ENCODE measurements at places on chromosomes 16 and 17.

- DNase-seq: no peak
Observed at GRCh38 chr17:38395090-38395489, 33.2 kb upstream of the ARHGAP23 start.

DNA sequence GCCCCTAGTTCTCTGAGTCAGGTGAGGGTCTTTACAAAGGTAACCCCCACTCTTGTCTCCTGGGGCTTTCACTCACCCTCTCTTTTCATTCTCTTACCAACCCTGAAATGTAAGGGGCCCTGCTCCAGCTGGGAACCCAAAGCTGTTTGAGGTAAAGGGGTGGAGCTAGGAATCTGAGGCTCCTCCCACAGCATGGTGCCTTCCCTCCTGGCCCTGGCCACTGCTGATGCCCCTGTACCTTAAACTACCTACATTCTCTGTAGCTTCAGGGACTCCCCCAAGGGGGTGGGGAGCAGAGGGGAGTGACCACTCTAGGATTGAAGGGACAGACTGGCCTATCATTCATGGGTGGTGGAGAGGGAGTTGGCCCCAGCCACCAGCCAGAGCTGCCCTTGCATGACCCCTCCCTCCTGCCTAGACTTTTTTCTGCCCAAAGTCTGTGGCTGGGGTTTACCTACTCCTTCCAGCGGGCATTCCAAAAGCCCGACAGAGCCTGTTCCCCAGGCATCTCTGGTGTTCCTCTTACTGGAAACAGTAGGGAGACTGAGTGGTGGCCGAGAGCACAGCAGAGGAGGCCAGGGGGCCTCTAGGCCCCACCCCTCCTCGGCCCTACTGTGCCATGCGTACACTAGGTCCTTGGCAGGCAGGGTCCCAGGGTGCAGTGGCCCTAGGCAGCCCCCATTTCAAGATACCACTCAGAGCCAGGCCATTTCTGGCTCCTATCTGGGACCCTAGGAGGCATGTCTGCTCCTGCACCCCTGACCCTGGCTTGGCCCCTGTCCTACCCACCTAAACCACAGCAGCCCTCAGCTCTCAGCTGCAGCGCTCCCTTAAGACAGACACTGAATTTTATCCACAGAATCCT is 9.5 kb downstream of the DOK4 start:
- DNase-seq: no peak

- DNase-seq: no peak
Observed at GRCh38 chr16:20383106-20384029, 21.2 kb downstream of the PDILT start.

- no peak for DNase-seq
Observed at GRCh38 chr17:43694081-43694870, 32.6 kb upstream of the MEOX1 start.

DNA sequence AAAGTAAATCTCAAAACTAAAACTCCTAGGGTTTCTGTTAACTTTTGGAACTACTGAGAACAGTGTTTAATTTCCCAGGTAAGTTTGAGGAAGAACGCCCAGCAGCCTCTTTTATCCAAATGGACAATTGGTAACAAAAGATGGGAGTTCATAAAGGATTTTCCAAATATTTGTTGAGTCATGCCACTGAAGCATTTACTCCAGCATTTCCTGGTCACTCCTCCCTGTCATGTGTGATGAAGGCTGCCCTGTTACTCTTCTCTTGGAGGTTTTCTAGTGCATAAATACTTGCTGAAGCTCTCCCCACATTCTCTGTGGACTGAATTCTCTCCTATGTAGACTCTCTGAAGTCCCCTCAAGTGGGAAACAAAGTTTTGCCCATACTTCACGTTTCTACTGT is 16.5 kb downstream of the ZNF75A start:
- DNase-seq: no peak

DNA sequence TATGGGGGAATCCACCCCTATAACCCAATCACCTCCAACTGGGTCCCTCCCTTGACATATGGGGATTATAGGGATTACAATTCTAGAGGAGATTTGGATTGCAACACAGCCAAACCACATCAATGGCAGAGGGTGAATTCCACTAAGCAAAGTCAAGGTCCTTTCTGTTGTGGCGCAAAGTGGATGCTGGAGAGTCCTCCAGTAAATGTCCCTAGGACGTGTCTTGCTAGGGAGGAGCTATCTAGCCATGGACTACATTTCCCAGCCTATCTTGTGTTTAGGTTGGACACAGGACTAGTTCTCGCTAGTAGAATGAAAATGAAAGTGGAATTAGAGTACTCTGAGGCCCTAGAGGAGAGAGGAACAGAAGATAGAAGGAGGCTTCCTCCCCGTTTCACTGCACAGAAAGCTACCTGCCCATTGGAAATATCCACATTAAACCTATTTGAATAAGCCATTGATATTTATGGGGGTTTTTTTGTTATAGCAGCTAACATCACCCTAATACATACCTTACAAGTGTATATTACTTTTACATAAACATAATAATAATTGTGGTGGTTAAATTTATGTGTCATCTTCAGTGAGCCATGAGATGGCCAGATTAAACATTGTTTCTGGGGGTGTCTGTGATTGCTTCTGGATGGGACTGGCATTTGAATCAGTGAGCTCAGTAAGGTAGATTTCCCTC is 56.7 kb upstream of the ERCC4 start:
- DNase-seq: no peak

DNA sequence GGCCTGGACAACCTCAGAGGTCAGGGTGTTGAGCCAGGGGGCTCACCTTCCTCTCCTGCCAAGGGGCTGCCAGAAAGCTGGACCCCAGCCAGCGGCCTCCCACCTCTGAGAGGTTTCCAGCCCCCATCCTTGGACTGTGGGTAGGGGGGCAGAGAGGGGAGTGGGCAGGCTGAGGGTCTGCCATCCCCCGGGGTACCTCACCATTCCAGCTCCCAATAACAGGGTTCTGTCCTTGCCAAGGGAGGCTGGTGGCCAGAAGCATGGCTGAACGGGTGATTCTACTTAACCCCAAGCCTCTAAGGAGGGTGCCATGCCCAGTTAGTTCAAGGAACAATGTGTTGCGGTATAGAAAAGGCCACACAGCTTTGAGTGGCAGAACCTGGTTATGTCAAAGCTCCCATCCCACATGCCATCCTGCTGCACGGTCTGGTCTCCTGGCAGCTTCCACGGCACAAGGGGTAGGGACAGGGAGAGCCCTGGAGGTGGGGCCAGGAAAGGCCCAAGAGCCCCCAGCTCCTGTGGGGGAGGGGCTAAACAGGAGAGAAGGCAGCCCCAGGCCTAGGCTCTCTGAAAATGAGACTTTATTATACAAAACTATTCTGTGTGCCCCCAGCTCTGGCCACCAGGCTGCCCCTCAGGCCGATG is 19.8 kb downstream of the B9D1 start:
- DNase-seq: no peak

- DNase-seq: peak; percentile 99
Observed at GRCh38 chr17:76726231-76726775, at the start of gene JMJD6. Gene JMJD6 (minus strand): TSS chr17:76726606. CDS start chr17:76726475, 131 bp downstream.

DNA sequence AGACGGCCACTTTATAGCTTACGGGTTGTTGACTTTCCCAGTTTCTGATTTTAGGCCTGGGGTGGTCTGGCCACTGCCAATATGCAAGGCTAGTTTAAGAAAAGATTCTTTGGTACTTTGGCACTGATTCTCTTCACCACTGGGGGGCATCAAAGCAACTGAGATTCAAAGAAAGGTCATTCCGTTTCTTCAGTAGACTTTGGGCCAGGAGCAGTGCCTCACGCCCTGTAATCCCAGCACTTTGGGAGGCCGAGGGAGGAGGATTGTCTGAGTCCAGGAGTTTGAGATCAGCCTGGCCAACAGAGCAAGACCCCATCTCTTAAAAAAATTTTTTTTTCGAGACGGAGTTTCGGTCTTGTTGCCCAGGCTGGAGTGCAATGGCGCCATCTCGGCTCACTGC is 53.0 kb downstream of the RPA1 start:
- no peak for DNase-seq

- no peak for DNase-seq
Observed at GRCh38 chr16:57256601-57257395, 11.7 kb downstream of the ARL2BP start.

DNA sequence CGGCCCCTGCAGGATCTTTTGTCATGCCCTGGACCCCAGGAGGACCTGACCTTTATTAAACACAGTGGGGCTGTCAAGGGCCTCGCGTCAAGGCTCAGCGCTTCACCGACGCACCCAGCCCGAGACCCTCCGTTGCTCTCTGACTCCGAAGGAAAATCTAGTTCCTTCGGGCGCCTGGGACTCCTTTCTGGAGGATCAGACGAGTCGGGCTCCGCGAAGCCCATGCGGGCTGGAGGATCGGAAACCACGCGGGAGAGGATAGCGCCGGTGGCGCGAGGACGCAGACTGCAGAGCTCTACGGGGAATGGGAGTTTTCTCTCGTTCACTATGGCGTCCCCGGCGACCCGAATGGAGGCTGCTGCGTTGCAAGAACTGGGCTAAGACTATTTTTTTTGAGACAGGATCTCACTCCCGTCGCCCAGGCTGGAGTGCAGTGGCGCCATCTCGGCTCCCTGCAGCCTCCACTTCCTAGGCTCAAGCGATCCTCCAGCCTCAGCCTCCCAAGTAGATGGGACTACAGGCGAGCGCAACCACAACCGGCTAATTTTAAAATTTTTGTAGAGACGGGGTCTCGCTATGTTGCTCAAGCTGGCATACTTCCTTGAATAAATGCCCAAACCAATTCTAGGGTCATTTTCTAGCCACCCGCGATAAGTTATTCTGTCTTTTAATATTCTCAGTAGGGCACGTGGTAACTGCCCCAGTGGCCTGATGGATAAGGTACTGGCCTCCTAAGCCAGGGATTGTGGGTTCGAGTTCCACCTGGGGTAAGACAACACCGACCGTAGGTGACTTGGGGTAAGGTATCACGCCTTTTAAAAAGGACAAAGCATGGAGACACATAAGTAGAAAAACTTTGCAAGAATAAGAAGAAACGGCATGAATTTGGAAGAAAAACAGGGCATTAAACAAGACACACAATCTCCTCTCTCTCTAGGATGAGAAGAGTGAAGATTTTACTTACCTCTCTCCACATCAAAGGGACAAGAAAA is 5.5 kb downstream of the OR1F1 start:
- no peak for DNase-seq

DNA sequence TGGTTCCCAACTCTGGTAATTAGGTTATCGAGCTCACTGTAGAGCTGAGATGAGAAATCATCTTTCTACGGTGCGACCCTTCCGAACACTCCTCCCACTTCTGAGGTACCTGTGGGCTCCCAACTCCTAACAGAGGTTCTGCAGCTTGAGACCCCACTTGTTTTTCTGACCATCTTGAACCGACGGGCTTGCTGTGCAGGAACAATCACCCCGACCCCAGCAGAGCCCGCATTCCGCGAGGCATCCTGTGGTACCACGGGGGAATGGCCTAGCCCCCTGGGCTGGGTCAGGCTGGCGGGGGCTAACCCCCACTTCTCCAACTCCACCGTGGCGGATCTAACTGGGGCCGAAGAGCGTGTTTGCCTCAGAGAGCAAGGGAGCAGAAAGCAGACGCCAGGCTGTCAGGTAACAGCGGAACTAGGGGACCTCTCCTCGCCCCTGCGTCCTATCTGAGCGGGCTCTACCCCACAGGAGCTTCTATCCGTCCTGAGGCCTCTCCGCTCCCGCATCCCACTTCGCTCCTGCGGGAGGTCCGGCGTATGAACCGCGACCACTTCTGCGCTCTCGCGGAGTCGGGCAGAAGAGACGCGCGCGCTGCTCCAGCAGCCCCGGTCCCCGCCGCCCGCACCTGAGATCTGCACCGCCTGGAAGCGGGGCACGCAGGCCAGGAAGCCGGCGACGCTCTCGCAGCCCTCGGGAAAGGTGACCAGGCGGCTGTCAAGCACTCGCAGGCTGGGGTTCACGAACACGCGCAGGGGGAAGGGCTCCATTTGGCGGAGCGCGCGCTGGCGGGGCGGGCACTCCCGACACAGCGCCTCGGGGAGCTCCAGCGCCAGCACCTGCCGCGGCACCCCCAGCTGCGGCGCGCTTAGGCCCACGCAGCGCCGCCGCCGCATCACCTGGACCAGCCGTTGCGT is 761 bp downstream of the PDF start:
- no peak for DNase-seq

DNA sequence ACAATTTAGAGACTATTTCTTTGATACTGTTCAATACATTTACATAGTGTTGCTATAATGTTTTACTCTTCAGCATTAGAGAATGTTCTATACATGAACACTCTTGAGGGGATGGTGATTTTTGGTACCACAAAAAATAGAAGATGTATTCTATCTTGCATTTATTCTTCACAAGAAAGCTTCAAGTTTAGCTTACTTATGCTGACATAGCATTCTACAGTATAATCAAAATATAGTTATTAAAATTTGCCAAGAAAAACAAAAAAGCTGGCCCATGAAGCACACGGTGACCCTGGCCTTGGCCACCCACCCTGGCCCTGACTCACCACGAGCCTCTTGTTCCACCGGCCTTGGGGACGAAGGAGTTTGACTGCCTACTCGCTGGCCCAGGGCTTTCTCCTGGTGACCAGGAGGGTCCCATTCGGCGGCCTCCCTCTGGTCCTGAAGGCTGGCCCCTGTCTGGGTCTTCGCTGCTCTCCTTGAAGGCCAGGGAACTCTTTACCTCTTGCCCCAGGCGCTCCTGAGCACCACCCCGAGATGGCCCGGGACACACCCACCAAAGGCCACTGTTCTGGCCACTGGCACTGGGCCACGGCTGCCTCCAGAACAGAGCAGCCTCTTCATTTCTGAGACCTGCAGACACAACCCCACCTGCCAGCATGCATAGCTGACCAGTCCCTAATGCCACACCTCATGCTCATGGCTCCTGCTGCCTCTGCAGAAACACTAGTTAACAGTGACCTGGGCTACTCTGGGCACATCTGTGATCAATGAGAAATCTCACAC is 22.5 kb upstream of the ICAM2 start:
- no peak for DNase-seq

DNA sequence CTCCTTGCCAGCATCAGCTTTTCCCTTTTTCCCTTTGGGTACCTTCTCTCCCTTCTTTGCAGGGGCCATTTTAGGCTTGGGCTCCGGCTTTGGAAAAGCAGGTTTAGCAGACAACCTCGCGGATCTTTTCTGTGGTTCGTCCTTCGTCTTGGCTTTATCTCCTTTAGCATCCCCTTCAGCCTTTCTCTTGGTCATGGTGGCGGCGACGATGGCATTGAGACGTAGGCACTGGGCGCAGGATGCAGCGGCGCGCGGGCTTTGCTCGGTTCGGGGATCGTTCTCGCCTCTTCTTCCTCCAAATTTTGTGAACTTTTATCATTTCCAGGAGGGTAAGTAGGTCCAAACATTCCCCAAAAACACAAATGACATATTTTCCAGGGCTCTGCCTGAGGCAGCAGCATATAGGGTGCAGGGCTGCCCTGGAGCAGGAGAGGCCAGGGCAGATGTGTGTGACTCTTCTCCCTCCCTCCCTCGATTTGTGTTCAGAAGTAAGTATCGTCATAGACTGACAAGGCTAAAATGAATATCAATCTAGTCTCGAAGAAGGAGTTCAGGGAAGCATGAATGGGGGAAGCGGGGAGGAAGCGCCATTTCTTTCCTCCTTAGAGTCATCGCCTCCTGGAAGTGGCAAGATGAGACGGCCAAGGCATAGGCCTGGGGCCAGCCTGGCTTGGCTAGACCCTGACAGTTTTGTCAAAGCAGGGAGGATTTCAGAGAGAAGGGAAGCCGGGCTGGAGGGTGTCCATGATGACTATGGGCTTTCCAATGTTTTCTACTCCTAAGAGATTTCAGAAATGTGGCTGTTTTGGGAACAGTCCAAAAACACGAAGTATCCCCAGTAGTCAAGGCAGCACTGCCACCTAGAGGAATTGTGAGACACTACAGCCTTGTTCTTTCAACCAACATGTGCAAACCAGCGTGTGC is 13.2 kb downstream of the CHCT1 start:
- DNase-seq: no peak
